ENCODE measurements at places on chromosomes 16 and 17.

- no peak for DNase-seq
Measured at GRCh38 chr17:81405411-81405872, 10.2 kb downstream of the BAHCC1 start.

GRCh38 chr17:75463603-75464002, 7.2 kb downstream of the TMEM94 start:
- no peak for DNase-seq

DNA sequence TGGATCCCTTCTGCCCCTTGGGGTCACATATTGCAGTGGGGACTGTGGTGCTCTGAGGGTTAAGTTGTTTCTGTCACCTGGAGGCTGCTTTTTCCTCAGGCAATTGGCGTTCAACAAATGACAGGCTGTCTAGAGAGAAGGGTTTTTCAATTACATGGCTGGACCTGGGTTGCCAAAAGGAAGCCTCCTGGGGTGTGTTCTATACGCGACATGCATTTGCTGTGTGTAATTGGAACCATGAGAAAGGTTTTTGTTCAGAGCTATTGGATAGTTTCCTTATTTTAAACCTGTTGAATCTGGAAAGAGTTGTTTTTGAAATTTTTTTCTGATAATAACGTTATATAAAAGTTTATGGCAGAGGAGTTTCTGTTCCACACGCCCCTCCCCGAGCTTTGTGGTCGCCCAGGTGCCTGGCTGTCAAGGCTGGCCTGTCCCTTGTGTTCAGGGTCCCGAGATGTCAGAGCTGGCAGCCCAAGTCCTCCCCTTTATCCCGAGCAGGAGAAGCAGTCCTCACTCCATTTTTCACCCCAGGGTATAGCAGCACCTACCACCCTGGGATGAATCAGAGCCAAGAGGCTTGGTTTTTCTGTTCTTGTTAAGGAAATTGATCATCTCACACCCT, 26.1 kb upstream of the ZNF750 start:
- DNase-seq, result no peak

GRCh38 chr17:61468263-61468907, 16.2 kb downstream of the TBX4 start:
- no peak for DNase-seq

DNA sequence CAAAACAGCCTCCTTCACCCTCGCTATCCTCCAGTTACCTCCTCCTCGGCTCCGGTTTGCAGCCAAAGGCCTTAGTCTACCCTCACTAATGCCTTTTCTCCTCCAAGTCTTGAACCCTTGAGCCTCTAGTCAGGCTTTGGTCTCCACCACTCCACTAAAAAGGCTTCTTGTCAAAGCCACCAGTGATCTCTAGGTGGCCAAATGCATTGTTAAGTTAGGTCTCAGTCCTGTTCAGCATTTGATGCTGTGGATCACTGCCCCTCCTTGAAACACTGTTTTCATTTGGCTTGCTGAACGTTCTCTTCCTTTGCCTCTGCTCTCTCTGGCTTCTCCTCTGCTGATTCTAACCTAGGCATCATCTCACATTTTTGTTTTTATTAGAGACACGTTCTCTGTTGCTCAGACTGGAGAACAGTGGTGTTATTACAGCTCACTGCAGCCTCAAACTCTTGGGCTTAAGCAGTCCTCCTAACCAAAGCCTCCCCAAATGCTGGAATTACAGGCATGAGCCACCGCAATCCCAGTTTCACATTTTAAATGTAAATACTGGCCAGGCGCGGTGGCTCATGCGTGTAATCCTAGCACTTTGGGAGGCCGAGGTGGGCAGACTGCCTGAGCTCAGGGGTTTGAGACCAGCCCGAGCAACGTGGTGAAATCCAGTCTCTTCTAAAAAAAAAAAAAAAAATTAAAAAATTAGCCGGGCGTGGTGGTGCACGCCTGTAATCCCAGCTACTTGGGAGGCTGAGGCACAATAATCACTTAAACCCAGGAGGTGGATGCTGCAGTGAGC, 1.1 kb downstream of the SGF29 start:
- DNase-seq, result no peak

DNA sequence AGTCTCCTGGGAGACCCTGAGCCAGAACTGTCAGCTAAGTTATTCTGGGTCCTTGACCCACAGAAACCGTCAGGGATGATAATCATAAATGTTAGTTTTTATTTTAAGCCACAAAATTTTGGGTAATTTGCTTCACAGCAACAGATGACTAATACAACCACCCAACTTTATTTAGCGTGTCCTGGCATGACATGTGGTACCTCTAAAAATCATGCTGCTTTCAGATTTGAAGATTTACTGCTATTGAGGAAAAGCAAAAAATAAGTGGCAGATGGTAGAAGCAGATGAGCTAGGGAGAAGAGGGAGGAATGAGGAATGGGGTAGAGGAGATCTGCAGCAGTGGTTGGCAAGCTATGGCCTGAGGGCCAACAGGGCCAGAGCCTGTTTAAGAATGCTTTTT, 90.4 kb downstream of the TMEM100 start:
- no peak for DNase-seq

DNA sequence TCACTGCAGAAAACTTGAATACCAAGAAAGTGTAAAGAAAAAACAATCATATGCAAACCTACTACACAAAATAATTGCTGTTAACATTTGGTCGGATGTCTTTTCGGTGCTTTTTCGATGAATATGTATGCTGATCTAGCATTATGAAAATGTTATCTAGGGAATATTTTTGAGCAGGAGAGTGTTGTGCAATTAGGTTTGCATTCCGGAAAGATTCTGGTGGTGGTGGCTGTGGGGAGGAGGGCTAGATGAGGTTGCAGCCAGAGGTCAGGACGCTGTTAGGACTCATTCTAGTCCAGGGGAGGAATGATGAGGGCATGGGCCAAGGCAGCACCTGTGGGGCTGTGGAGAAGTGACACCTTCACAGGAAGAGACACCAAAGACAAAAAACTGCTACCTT, 258.0 kb upstream of the ASIC2 start:
- DNase-seq, result no peak

DNA sequence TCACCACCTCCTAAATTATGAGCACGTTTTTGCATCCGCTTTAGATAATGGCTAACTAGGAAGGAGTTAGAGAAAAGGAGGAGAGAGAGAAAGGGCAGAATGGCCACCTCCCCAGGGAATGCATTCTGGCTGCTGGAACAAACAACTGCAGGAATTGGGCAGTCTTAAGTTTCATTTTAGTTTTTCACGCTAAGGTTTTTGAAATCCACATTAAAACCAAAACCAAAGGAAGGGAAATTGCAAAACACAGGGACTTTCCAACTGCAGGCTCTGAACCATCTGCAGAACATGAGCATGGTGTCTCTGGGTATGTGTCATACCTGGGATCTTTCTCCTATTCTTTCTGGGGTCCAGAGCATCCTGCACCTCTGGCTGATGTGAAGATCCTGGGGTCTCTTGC, 12.1 kb upstream of the CCL8 start:
- no peak for DNase-seq

DNA sequence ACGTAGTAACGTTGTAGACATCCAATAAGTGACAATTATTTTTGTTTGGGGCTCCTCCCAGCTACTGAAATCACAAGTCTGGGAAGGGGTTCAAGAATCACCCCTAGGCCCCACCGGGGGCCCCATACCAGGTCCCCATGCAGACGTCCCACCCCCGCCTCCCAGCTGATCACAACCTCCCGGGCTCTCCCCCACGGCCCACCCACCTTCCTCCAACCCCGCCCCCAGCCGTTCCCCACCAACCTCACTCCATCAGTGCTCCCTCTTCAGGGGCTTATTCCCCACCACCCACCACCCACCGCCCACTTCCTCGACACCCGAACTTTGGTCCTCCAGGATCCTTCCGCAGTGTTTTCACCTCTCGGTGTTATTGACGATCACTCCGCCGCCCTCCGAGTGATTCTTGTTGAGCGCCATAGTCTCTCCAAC, 240 bp downstream of the WBP2 start:
- peak; percentile 9 for DNase-seq

- DNase-seq, result no peak
Measured at GRCh38 chr16:9484881-9485280, 393.4 kb downstream of the HAPSTR1 start.

- DNase-seq, result no peak
Measured at GRCh38 chr16:54538276-54538675, 251.7 kb upstream of the IRX3 start.

DNA sequence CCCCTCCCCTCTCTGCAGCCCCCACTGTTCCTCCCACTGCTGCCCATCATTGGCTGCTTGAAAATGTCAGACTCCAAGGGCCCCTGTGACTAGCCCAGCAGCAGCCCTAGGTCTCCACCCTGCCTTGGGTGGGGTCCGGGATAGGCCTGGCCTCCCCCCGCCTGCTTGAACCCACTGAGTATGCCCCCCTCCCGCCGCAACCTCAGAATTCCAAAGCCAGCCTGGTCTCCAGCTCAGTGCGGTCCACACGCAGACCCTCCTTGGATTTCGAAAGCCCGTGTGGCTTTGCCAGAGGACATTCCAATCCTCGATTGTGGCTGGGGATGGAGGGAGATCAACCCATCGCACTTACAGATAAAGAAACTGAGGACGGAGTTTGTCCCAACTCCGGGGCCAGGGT, 6.4 kb downstream of the DPEP1 start:
- DNase-seq, result no peak

DNA sequence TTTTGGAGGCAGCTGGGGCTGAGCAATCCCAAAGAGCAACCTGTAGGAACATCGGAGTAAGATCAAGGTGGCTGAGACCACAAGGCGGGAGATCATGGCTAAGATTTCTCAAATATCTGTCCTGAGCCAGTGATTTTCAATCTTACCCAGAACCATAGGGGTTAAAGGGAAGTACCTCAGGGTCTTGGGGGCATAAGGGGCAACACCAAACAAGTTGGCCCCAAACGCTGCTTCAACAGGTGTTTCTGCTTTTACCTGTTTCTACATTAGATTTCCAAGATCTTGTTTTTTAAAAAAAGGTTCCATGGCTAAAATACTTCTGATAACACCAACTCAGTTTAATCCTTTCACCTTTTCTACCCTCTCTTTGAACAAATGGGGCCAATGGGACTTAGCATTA, 2.6 kb upstream of the UNC119 start:
- no peak for DNase-seq

- peak; percentile 59 for DNase-seq
Measured at GRCh38 chr17:48642059-48642842, 16.1 kb upstream of the HOXB9 start.

GRCh38 chr17:77054936-77055335, 85.8 kb upstream of the SEC14L1 start:
- DNase-seq, result no peak

DNA sequence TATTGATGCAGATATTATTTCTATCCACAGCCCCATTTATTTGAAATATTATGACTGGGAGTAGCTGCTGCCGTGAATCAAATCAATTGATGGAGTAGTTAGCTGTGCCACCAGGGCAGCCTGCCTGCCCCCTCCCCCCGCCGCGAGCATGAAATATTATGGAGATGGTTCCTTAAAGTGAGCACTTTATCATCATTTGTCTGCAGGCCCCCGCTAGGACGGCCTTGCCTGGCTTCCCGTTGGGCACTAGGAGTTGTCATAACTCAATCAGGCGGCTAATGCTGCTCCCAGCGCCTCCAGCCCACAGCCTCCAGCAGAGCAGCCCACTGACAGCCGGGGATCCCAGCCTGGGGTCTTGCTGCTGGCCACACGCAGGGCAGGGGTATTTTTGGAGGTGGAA, 173.9 kb downstream of the SALL1 start:
- DNase-seq, result no peak

- peak; percentile 90 for DNase-seq
Measured at GRCh38 chr17:40452216-40452787, 9.1 kb downstream of the IGFBP4 start.

- DNase-seq, result no peak
Measured at GRCh38 chr17:6862825-6863224, 31.3 kb upstream of the TEKT1 start.

DNA sequence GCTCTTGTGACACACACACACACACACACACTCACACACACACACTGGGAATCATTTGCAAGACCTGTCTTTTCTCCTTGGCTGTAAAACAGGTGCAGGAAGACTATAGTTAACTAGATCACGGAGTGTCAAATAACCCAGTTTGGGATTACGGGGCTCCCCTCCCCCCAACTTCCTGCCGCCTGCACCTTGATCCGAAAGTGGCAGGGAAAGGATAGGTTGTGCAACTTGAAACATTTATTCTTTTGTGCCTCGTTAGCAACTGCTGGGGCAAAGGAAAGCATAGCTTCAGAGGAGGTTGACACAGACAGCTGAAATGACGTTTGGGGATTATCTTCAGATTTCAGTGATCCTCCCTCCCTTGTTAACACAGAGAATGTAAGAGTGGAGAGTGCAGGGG, 149.5 kb downstream of the NTN1 start:
- DNase-seq, result no peak

- DNase-seq, result no peak
Measured at GRCh38 chr17:38334480-38335364, 9.0 kb downstream of the GPR179 start.

DNA sequence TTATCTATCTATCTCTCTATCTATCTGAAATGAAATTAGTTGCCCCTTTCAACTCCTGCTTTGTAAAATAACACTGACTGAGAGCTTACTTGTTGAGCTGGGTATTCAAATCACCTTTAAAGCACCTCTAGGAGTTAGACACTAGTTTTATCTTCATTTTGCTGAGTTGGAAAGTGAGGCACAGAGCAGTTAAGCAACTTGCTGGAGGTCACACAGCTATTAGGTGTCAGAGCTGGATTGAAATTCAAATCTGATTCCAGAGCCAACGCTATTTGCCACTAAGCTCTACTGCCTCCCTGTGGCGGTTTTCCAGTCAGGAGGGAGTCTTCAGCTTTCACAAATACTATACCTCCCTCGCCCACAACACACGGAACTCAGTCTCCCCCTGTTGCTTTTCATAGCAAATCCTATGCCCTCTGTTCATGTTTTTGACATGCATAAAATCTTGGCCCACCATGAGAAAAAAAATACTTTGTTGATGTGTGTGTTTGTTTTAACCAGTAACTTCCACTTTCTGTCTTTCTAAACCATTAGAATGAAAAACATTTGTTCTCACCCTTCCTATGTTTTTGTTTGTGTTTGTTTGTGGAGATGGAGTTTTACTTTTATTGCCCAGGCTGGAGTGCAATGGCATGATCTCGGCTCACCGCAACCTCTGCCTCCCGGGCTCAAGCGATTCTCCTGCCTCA, 74.8 kb upstream of the SMURF2 start:
- DNase-seq, result peak; percentile 62

DNA sequence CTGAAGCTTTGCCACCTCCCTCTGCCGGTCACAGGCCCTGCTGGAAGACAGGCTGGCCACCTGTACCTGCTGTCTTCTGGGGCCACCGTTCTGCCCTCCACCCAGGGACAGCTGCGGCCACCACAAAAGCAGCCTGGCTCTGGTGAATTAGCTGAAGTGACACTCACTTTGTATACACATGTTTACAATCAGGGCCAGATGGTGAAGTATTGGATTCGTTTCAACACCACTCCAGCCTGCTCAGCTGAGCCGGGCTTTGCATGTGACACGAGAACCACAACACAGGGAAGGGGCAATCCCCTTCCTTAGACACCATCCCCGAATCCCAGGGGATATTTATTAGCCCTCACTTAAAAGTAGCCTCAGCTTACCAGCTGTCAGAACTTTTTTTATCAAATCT, 191.5 kb upstream of the RPL38 start:
- DNase-seq, result no peak

DNA sequence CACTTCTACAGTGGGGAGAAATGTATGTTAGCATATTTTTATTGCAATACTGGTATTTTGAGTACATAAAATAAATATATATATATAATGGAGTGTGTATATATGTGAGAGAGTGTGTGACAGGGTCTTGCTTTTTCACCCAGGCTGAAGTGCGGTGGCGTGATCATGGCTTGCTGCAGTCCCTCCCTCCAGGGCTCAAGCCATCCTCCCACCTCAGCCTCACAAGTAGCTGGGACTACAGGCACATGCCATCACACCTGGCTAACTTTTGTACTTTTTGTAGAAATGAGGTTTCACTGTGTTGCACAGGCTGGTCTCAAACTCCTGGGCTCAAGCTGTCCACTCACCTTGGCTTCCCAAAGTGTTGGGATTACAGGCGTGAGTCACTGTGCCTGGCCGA, 4.1 kb downstream of the CYLD start:
- no peak for DNase-seq

Measured in astrocyte of the spinal cord (primary cell).